Mesenteric fat pad (tissue), 1 donor: ENCODE measurements at places on chromosomes 13 and 19. TPM values are rescaled to one million over a fixed set of nuclear protein-coding genes. Genes with fewer than 3 reads are reported as not detected.

DNA sequence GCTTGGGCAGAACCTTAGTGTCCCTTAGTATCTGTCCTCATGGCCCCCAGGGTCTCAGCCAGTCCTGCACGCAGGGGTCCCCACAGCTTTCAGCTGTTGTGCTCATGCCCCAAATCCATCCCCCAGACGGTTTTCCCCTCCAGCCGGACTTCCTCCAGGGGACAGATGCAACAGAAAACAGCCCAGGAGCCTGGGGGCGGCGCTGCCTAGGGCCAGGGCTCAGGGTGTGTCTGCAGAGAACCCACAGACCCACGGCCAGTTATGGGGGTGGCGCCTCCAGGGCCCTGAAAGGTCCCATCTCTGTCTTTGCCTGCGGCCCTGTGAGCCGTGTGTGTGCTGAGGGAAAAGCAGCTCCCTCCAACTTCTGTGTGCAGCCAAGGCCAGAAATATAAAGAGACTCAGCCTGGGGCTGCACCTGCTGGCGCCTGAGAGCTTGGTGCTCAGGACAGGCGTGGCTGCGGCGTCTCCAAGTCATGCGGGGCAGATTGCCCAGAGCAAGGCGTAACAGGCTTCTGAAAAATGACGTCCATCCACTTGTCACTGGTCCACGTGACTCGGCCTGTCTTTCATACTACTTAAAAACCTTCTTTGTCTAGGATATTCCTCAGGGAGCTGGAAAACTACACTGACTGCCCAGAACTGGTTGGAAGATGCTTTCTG, 22.1 kb upstream of the F7 start:
- DNase-seq: no peak

GRCh38 chr19:56133858-56134653, 7.0 kb upstream of the ZNF444 start:
- DNase-seq: no peak

DNA sequence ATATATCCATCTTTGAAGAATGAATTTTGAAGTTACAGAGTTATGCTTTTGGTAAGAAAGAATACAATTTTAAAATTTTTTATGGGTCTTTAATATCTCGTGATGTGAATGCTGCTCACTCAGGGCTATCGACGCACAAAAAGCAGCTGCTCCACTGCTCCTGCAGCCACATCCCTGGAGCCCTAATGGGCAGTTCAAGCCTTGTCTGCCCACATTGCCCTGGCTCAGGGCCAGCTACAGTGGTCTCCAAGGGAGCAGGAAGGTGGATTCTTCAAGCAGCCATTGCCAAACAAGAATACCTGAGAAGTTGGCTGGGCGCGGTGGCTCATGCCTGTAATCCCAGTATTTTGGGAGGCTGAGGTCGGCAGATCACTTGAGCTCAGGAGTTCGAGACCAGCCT, 85.8 kb downstream of the IPO5 start:
- no peak for DNase-seq

DNA sequence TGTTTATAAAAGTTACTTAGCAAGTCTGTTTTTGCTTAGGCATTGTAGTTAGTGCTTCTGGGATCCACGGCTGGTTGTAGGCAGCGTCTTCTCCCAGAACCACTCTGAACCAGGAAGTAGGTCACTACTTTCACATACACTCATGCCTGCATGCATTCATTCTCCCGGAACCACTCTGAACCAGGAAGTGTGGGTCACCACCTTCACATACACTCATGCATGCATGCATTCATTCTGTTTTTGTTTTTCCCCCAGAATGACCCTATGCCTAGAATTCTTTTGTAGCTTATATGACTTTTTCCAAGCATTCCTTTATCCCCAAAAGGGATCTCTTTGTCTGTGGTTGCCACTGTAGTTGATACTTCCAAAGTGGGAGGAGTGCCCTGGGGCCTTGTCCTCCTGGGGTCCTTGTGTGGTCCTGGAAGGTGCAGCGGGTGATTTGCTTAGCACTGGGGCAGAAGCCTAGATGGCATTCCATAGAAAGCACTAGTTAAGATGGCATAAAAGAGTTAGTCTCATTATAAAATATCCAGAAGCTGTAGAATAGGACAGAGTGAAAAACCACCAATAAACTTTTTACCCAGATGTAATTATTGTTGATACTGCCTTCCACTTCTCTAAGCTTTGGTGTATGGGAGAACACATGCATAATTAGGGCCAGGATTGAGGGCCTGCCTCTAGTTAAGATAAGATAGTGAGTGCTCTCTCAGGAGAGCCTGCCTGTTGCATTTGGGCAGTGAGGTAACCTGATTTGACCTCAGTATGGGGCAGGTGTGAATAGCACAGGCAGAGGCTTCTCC, 68.6 kb upstream of the TEX29 start:
- no peak for DNase-seq

DNA sequence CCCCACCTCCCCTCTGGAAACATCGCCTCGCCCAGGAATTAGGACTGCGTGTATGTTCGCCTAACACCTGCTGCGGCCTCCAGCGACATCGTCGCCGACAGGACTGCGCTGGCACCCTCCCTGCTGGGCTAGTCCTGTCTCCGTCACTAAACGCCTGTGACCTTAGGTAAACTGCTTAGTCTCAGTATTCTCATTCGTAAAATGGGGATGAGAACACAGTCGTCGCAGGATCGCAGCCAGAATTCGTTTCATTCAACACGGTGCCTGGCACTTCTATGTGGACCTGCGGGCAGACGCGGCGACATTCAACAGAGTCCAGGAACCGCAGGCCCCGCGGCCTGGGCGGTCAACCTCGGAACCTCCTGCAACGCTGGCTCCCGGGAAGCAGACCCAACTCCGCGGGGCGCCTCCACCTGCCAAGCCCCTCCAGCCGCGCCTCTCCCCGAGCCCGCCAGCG, 485 bp downstream of the CRYL1 start:
- DNase-seq: no peak

DNA sequence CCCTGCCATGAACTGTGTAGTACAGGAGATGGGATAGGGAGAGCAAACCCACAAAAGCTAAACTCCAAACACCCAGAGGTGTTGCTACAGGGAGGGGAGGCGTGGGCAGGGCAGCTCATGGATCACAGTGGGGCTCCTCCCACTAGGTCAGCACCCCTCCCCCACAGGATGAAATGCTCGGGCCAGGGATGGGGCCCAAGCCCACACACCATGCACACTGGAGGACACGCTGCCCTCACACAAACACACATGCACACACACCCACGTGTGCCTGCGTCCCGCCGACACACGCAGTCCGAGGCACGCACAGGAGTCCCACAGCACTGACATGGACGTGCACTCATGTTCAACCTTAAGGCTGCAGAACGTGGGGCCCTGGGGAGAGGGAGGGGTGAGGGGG, 6.0 kb upstream of the CCNP start:
- no peak for DNase-seq

DNA sequence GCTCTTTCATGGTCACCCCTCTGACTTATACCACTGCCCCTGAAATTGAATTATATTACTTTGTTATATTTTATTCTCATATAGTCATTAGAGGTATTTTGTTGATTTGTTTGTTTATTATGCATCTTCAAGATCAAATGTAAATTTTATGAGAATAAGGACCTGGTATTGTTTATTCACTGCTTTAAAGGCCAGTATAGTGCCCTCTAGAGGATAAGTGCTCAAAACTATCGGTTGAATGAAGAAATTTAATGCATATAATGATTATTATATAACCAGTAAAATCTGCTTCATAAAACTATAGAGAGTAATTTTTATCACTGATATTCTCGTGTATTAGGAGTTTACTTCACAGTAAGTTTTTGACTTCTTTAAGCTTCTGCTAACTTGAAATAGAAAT, 1401.9 kb downstream of the SLITRK1 start:
- DNase-seq: no peak

- no peak for DNase-seq
Observed at GRCh38 chr13:97339988-97340749, 93.8 kb upstream of the RAP2A start.

DNA sequence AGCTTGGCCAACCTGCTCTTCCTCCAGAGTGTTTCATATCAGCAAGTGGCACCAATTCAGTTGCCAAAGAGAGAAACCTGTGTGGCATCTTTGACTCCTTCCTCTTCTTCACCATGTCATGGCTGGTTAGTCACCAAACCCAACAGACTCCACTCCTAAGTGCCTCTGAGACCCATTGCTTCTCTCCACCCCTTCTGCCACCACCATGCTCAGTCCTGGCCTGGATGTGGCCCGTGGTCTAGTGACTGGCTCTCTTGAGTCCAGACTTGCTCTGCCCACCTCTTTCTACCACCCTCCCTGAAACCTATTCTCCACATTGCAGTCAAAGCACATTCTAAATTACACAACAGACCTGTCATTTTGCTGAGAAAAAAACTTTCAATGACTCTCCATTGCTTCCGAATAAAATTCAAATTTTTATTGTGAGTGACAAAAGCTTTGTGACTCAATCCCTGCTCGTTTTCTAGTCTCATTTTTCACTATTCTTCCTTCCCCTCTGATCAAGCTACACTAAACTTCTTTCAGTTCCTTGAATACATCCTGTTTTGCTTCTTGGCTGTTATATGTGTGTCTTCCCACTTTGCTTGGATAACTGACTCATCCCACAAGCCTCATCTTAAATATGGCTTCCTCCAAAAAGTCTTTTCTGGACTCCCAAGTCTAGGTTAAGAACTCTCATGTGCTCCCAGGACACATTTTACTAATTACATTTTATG, 12.0 kb upstream of the TNFSF11 start:
- DNase-seq: no peak

DNA sequence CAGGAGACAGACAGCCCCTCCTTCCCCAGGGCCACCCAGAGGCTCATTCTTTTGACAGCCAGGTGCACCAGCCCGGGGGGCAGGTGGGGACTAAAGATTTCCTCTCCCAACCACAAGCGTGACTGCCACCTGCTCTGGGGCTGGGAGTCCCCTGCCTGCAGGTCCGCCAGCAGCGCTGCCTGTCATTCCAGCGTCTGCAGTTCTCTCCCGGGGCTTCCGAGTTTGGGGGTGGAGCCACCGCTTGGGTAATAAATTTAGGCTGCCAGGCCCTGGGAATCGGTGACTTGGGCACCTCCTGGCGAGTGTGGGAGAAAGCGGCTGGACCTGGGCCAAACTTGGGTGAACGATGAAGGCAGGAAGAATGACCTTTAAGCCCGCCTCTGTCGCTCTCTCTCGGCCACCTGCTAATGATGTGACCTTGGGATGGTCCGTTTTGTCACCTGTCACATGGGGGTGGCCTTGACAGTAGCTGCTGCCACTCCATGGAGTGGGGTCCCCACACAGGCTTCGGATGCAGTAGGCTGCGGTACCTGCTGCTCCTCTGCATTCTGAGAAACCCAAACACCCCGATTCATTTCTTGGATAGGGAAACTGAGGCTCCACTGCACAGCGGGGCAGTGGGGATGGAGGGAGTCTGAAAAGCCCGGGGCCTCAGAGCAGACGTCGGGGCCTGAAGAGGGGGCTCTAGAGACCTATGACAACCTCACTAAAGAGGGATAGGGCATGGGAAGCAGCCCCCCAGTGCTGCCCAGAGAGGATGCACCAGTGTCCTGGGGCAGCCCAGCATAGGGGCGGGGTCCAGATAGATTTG, 12.8 kb downstream of the FUT6 start:
- no peak for DNase-seq

DNA sequence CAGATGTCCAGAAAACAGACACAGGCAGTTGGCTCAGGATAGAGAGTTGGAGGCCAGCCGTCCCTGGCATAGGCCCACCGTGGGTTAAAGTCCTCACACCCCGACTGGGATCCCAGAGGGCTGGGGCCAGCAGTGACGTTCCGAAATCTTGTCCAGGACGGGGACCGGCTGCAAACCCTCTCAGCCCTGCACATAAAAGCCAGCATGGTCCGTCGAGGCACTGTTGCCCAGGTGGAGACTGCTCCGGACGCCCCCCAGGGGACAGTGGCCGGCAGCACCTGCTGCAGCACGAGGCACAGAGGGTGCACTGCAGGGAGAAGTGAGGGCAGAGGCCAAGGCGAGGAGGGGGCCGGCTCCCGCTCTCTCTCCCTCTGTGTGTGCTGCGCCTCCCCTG, 4.3 kb upstream of the IFNL2 start:
- DNase-seq: no peak

DNA sequence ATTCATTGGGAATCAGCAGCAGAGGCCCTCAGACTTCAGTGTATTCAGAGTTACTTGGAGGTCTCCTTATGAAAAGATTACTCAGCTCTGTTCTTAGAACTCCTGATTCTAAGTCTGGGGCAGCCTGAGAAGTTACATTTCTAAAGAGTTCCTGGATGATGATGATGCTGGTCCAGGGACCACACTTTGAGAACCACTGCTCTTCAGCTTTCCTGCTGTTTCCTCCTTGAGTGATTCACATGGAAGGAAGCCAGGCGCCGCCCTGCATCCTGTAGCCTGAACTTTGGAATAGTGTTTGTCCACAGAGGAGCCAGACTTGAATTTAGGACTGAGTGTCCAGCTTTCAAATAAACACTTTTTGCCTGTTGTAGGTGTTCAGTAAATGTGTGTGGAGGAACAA, 2.9 kb downstream of the CEBPG start:
- no peak for DNase-seq

GRCh38 chr13:75384879-75385707, 96.9 kb downstream of the TBC1D4 start:
- DNase-seq: no peak

DNA sequence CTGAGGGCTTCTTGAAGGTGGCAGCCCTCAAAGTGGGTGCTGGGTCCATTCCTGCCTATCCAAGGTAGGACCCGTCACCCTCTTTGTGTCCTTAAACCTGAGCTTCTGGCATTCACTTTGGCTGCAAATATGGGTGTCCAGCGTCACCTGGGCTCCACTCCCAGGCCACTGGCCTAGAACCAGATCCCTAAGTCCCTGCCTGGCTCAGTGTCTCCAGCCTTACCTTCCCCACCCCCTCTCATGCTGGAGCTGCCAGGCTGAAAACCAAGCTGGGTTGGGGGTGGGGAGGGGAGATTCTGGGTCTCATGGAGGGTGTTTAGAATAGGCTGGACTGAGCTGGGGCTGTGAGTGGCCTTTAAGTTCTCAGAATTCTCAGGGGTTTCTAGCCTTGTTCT, 12.4 kb downstream of the PDE4A start:
- no peak for DNase-seq

The PRR19 gene
- total RNA-seq: not detected

The KCNRG gene
- 0.67 TPM for total RNA-seq

The ENOX1 gene
- total RNA-seq: 8.2 TPM
